ENCODE measurements at places on chromosomes 5 and 9. TPM values are rescaled to one million over a fixed set of nuclear protein-coding genes. Genes with fewer than 3 reads are reported as not detected.

ELAVL2 gene
- 0.30 TPM for total RNA-seq

DNA sequence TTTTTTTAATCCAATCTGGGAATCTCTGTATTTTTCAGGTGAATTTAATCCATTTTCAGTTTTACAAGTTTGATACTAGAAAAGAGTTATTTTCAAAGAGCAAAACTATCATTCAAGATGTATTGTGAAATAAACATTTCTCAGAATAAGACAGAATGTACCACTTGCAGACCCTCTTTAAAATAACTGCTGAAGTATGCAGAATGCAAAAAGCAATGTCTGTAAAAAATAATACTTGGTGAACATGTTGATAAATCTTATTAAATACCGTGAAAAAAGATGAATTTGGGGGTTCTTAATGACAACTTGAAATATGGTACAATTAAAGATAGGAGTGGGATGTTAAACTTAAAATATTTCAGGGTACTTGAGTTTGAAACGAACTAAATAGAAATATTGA lies 26.1 kb upstream of the RASA1 start:
- no peak overlapping the region for H3K27ac ChIP-seq
- H3K4me1 ChIP-seq, result no peaks in the 10 kb centered on the region
- H3K4me3 ChIP-seq, result no peak overlapping the region
- H3K36me3 ChIP-seq, result no peaks in the 10 kb centered on the region
- no peaks in the 10 kb centered on the region for H3K27me3 ChIP-seq

- H3K4me3 ChIP-seq, result no peak overlapping the region
- no peaks in the 10 kb centered on the region for H3K4me1 ChIP-seq
- no peak overlapping the region for H3K27ac ChIP-seq
- H3K36me3 ChIP-seq, result no peaks in the 10 kb centered on the region
- DNase-seq, result no peak
- no peaks in the 10 kb centered on the region for H3K27me3 ChIP-seq
Observed at GRCh38 chr9:20224756-20225155, 397.5 kb downstream of the MLLT3 start.

GRCh38 chr9:130763331-130764171 lies 70.0 kb downstream of the EXOSC2 start:
- no peak for DNase-seq
- H3K4me1 ChIP-seq, result peaks cover 10% of the 10 kb centered on the region
- H3K4me3 ChIP-seq, result no peak overlapping the region
- no peak overlapping the region for H3K27ac ChIP-seq
- no peaks in the 10 kb centered on the region for H3K27me3 ChIP-seq

DNA sequence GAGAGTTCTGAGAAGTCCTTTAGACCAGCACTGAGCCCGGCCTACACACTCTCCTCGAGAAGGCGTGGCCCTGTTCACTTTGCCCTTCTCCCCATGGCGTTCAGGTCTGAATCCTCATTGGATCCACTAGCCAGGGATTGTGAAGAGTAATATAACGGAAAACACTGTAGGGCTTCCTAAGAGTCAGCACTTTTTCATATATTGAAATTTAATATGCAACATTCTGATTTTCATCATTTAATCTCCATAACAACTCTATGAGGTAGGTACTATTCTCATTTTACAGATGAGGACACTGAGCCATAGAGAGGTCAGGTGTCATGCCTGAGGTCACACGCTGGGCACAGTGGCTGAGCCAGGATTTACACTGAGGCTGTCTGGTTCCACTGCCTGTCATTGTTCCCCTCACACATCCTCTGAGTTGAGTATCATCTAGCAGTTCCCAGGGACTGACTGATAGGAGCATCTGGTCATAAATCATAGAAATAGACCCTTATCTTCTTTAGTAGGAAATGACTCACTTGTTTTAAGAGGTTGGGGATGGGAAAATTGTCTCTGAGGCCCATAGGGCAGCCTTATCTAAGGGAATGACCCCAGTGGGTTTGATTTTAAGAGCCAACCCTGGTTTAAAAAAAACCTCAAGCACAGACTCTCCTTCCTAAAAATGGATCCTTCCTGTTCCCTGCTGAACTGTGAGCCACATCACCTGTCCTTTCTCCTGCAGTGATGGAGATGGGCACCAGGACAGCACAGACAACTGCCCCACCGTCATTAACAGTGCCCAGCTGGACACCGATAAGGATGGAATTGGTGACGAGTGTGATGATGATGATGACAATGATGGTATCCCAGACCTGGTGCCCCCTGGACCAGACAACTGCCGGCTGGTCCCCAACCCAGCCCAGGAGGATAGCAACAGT lies 41.2 kb downstream of the THBS4 start:
- H3K27me3 ChIP-seq, result no peaks in the 10 kb centered on the region
- no peak for DNase-seq
- no peaks in the 10 kb centered on the region for H3K36me3 ChIP-seq
- no peaks in the 10 kb centered on the region for H3K4me1 ChIP-seq
- H3K27ac ChIP-seq, result no peak overlapping the region
- H3K4me3 ChIP-seq, result no peak overlapping the region

ANGPTL2 gene
- total RNA-seq, result 2.7 TPM

CNTNAP3 gene
- 1.6 TPM for total RNA-seq

GRCh38 chr9:35951736-35952135 lies 6.2 kb downstream of the OR2S2 start:
- no peak for DNase-seq
- H3K36me3 ChIP-seq, result no peaks in the 10 kb centered on the region
- H3K4me3 ChIP-seq, result no peak overlapping the region
- H3K4me1 ChIP-seq, result peaks cover 5% of the 10 kb centered on the region
- no peaks in the 10 kb centered on the region for H3K27me3 ChIP-seq

- H3K4me1 ChIP-seq, result no peaks in the 10 kb centered on the region
- no peaks in the 10 kb centered on the region for H3K27me3 ChIP-seq
- no peak for DNase-seq
- H3K27ac ChIP-seq, result no peak overlapping the region
- H3K4me3 ChIP-seq, result no peak overlapping the region
Observed at GRCh38 chr5:86806206-86806605, 188.5 kb downstream of the COX7C start.

RNF224 gene
- not detected for total RNA-seq

TBCA gene
- total RNA-seq, result 123 TPM

DNA sequence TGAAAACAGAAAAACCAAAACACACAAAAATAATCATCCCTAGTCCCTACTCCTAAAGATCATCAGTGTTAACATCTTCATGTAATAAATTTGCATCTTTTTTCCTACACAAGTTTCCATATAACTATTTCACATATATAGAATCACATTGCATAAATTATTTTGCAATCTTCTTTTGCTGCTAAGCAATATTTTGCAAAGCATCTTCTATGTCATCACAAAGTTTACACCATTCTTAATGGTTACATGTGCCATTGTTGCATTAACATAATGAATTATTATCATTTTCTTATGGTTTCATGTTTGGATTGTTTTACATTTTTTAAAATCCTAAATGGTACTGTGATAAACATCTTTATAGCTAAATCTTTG lies 17.8 kb downstream of the SH3TC2 start:
- no peak for DNase-seq

GRCh38 chr9:81556923-81557322 lies 132.4 kb downstream of the TLE1 start:
- H3K4me3 ChIP-seq, result no peak overlapping the region
- no peak overlapping the region for H3K27ac ChIP-seq
- no peaks in the 10 kb centered on the region for H3K4me1 ChIP-seq
- no peaks in the 10 kb centered on the region for H3K36me3 ChIP-seq
- DNase-seq, result no peak

- no peak overlapping the region for H3K4me3 ChIP-seq
- DNase-seq, result no peak
- no peak overlapping the region for H3K27ac ChIP-seq
- H3K36me3 ChIP-seq, result no peaks in the 10 kb centered on the region
Observed at GRCh38 chr9:105690742-105691141, 3.6 kb upstream of the TMEM38B start.

DNA sequence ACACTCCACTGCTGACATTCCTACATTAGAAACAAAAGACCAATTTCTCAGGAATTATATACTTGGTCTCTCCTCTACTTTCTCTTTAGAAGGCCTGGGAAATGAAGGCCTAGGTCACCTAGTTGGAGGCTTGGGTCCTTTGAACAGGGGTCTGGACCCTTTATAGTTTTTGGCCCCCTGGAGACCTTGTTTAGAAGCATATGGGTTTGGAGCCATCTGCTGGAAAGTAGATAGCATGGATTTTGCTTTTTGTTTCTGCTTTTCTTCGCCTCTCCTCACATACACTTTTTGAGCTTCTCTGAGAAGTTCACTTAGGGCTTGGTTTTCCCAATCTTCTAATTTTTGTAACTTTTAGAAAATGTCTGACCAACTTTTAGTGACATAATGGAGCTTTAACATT lies 67.1 kb upstream of the CDK20 start:
- no peaks in the 10 kb centered on the region for H3K36me3 ChIP-seq
- DNase-seq, result no peak
- H3K27me3 ChIP-seq, result no peaks in the 10 kb centered on the region
- H3K27ac ChIP-seq, result no peak overlapping the region
- H3K4me1 ChIP-seq, result no peaks in the 10 kb centered on the region
- H3K4me3 ChIP-seq, result no peak overlapping the region

DNA sequence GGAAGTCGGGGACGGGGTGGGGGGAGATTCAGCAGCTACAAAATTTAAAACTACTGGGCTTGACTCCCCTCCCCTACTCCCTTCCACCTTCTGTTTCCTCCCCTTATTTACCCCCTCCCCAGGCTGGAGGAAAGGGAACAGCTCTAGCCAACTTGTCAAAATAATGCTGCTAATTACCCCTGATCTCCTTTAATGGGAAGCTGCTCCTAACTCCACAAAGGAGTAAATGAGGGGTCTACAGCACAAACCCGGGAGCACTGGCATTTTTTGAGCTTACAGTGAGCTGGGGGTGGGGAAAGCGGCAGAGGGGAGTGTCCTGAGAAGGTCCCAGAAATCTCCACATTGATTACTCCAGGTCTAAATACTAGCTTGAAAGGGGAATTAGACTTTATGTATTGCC lies 3.1 kb downstream of the PTCH1 start:
- H3K4me3 ChIP-seq, result no peak overlapping the region
- no peaks in the 10 kb centered on the region for H3K36me3 ChIP-seq
- H3K27me3 ChIP-seq, result peaks cover 7% of the 10 kb centered on the region
- H3K4me1 ChIP-seq, result peaks cover 4% of the 10 kb centered on the region
- H3K27ac ChIP-seq, result peak overlapping the region; percentile 13

COL27A1 gene
- total RNA-seq, result 2.9 TPM

- no peaks in the 10 kb centered on the region for H3K27me3 ChIP-seq
- DNase-seq, result no peak
Observed at GRCh38 chr5:31113101-31113500, 80.4 kb upstream of the CDH6 start.

DNA sequence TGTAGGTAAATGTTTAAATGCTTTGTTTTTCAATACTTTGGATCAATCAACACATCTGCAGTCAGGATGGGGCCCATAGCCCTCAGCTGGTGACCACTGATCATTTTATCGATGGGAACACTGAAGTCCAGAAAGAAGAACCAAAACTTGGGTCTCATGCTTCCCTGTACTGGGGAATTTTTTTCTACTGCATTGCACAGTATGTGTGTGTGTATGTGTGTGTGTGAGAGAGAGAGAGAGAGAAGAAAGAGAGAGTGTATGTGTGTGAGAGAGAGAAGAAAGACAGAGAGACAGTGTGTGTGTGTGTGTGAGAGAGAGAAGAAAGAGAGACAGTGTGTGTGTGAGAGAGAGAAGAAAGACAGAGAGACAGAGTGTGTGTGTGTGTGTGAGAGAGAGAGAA lies 202.9 kb upstream of the MSX2 start:
- no peaks in the 10 kb centered on the region for H3K27me3 ChIP-seq
- H3K4me1 ChIP-seq, result no peaks in the 10 kb centered on the region
- no peak for DNase-seq
- no peaks in the 10 kb centered on the region for H3K36me3 ChIP-seq
- H3K4me3 ChIP-seq, result no peak overlapping the region

GRCh38 chr9:111691672-111692329 lies 30.4 kb downstream of the GNG10 start:
- no peak overlapping the region for H3K4me3 ChIP-seq
- no peaks in the 10 kb centered on the region for H3K4me1 ChIP-seq
- H3K27ac ChIP-seq, result no peak overlapping the region
- H3K36me3 ChIP-seq, result no peaks in the 10 kb centered on the region

PDLIM4 gene
- total RNA-seq, result 14.3 TPM

MZB1 gene
- total RNA-seq, result 10.6 TPM

TSSK1B gene
- total RNA-seq, result not detected

DNA sequence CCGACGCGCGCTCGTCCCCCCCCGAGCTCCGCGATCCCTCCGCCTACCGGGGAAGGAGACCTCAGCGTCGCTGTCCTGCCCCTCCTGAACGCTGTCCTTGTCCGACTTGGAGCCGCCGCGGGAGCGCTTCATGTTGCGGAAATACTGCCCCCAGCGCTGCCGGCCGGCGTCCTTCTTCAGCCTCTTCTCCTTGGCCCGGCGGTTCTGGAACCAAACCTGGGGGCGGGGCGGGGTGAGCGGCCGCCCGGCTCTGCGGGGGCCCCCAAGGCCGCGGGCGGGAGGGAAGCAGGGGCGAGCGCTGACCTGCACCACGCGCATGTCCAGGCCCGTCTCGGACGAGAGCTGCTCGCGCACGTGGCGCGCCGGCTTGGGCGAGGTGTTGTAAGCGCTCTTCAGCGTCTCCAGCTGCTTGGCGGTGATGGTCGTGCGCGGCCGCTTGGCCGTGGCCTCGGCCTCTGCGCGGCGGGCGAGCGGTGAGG lies 6.3 kb downstream of the LHX3 start:
- H3K4me1 ChIP-seq, result no peaks in the 10 kb centered on the region
- DNase-seq, result no peak
- H3K4me3 ChIP-seq, result no peak overlapping the region
- no peak overlapping the region for H3K27ac ChIP-seq
- H3K36me3 ChIP-seq, result no peaks in the 10 kb centered on the region
- H3K27me3 ChIP-seq, result peaks cover 92% of the 10 kb centered on the region

DNA sequence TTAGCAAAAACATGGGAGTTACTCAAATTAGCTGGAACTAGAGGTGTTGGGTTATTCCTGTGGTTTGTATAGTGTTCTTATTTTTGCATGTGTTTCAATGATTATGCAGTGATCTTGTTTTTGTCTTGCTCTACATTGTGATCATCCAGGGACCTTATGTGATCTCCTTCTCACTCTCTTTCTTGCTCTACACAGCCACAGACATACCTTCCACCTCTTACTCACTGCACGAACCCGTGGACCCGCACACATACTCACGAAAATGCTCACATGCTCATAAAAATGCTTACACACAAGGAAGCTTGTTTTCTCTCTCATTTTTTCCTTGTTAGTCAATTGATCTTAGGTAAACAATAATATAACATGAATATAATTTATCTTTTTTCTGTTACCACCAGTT lies 187.1 kb downstream of the KDM4C start:
- H3K27ac ChIP-seq, result no peak overlapping the region
- H3K36me3 ChIP-seq, result no peaks in the 10 kb centered on the region
- H3K27me3 ChIP-seq, result no peaks in the 10 kb centered on the region
- H3K4me3 ChIP-seq, result no peak overlapping the region
- DNase-seq, result no peak

PCDHGB6 gene
- total RNA-seq, result 1.0 TPM

DNA sequence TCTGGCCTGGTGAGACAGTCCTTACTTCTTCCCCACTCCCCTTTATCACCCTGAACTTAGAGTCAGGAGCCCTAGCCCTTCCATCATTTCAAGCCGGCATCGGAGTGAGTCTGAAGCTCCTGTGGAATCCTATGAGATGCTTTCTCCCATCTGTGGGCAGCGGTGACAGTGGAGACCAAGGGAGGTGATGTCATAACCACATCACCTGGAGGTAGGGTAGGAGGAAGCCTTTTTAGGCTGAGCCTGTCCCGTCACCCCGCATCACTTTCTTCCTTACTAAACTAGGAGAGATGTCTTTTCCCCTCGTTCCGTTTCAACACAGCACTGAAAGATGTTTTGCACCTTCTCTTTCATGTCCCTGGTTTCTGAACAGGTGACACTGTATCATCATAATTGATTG lies 124.1 kb upstream of the WWC1 start:
- H3K27me3 ChIP-seq, result no peaks in the 10 kb centered on the region
- no peak overlapping the region for H3K27ac ChIP-seq
- no peak overlapping the region for H3K4me3 ChIP-seq
- peaks cover 6% of the 10 kb centered on the region for H3K4me1 ChIP-seq
- no peak for DNase-seq
- H3K36me3 ChIP-seq, result no peaks in the 10 kb centered on the region

Measured in colonic mucosa (tissue), 4 donors.